ENCODE measurements at places on chromosomes 11 and 22.

GRCh38 chr11:20022363-20023081 is 137.8 kb downstream of the DBX1 start:
- DNase-seq: no peak

DNA sequence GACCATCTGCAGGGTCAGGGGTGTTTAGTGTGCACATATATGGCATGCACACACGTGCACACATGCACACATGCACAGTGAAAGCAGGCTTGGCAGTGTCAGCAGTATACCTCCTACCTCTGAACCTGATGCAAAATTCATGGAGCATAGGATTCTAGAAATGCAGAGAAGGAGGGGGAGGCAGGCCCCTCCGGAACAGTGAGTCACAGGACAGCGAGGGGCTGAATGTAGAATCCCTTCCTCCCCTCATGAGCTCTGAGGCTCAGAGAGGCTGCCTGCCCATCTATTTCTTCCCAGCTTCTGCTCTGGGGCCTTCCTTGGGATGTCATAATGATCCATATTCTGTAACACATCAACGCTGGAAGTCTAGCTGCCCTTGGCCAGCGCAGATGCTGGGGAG is 66.7 kb upstream of the NECTIN1 start:
- no peak for DNase-seq

- no peak for DNase-seq
These were observed 2.0 kb downstream of the PARVB start for GRCh38 chr22:44026066-44026629.

GRCh38 chr11:87114093-87114492 is 76.4 kb downstream of the TMEM135 start:
- no peak for DNase-seq

GRCh38 chr11:76560219-76560618 is 110.3 kb downstream of the LRRC32 start:
- no peak for DNase-seq

Data from T47D (cell line).